Activated CD4-positive, alpha-beta T cell treated with anti-CD3 and anti-CD28 coated beads, Interleukin-2, amount 50 U/mL, for 4 hours (primary cell): ENCODE measurements at places on chromosomes 6 and 20.

GRCh38 chr6:77511860-77512259 lies 48.6 kb upstream of the HTR1B start:
- no peak for DNase-seq

DNA sequence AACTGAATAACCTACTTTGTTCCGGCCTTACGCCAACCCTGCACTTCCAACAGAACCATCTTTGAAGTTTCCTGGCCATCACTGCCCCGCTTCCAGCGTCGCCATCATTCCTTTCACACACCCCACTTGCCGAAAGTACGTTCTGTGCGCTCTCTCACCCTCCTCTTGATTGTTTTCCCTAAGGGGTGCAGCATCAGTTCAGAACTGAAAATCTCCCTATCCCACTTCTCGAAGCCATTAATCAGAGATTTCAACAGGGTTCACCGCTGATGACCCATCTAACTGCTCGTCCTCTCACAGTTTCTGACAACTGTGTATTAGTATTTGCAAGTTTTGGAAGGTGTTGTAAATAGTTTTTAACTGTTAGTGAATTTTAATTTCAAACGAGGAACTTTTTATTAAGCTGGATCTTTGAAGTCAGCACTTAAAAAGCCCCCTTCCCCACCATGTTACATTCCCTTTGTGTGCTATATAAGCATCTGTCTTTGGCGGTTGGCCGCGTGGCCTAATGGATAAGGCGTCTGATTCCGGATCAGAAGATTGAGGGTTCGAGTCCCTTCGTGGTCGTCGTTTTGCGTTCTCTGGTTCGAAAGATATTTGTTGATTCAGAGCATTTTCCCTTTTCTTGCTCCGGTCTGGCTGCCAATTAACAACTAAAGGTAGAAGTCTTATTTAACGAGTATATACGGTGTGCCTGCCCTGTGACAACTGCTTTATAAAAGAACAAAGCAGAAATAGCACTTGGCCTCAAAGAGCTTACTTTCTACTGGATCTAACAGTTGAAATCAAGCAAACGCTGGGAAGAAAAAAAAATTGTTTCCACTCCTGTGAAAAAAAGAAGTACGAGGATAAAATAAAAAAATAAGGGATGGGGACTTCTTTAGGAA lies 42.6 kb downstream of the TRIM27 start:
- peak; percentile 53 for DNase-seq

DNA sequence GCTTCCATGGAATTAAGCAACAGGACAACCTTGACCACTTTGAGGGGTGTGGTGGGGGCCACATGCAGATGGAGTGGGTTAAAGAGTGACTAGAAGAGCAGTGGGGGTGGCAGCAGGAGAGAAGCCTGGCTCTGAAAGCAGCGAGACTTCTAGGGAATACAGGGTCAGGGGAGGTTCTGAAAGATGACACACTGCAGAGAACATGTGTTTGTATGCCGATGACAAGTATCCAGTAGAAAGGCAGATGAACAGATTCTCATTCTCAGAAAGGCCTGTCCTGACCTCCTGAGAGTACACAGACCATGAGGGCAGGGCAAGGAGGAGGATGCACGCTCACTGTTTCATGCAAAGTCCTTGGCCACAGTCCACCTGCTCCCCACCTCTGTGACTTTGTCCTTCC lies 2.9 kb downstream of the LPA start:
- no peak for DNase-seq

DNA sequence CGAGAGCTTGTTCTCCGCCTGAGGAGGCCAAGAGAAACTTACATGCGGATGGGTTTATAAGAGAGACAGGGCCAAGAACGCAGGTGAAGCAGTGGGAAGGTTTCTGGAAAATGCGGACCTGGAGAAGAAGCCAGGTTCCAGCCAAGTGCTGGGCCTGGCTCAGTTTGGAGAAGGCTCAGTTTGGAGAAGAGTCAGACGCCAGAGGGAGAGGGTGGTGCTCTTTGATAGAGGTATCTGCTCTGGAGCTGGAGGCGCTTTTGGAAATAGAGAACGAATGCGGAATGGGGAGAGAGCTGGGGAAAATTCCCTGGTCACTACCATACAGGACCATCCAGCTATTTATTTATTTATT lies 753 bp downstream of the RSPH9 start:
- no peak for DNase-seq

DNA sequence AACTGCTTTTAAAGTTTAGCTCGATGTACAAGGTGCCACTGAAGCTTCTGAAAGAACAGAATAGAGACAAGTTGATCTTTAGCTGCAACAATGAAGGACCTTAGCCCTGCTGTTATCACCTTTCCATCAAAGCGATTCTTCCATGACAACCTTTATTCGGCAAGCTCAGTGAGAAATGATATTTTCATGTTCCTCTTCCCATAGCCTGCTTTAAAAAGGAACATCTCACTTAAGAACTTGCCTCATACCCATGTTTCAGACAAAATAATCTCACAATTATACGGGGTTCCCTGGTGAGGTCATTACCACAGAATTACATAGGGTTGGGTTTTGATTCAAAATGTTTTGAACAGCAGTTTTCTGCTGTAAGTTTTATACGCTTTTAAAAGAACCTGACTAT lies 264.2 kb downstream of the THBS2 start:
- DNase-seq = no peak
